ENCODE measurements at places on chromosomes 12 and 14.

DNA sequence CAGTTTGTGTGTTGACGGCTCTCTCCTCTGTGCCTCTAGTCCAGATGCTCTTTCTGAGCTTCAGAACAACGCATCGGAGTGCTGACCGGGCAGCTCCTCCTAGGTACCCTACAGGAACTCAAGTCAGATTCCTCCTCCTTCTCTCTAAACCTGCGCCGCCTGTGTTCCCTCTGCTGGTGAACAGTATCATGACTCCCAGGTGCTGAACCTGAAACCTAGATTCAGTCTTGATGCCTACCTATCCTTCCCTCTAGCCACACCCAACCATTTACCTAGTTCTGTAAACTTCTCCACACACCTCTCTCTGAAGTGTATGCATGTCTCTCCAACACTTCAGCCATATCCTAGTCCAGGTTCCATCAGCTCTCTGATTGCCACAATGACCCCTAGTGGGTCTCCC, 112.7 kb downstream of the EFCAB11 start:
- DNase-seq = no peak

DNA sequence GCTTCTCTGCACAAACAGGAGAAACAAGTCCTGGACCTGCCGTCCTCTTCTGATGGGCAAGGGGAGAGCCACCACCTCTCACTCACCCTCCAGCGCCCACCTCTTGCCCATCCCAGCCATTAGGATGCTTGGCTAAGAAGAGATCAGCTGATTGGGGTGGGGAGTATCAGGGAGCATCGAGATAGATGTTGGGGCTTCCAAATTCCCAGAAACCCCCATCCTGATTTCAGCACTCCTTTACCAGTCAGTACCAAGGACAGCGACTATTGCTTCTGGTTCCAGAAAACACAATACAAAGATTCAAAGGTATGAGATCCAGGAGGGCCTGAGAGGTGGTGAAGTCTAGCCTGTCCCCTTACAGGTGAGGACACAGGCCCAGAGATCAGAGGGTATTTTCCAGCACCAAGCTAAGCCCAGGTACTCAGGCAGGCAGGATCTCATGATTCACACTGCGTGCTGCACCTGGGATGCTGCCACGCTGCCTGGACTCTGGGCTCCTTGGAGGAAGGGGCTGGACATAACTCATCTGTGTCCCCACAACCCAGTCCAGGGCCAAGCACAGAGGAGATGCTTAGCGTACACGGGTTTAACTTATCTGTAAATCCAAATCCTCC, 76.6 kb downstream of the TUNAR start:
- no peak for DNase-seq

DNA sequence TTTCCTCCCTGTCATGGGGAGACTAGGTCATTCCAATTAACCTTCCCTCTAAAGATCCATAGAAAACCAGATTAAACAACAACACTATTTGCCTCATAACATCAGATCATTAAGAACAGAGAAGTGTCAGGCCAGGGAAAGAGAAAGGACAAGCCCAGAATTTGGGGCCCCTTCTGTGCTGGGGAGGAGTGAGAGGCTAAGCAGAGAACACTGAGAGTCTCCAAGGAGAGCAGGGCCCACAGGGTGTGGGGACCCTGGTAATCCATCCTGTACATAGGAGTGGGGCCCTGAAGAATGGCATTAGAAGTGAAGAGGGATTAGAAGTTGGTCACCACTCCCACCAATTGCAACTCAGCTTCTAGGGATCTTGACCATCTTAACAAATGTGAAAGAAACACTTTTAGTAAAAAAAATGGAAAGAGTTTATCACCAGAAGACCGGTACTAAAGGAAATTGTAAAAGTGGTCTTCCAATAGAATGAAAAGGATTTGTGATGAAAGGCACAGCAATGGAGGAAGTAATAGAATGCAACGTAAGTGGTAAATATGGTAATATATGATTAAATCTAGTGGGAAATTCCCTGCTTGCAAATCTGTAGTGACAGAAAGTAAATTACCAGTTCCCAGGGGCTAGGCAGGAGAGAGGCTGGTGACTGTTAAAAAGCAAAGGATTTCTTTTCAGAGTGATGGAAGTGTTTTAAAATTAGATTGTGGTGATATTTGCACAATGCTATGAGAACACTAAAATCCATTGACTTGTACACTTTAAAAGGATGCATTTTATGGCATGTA, 14.0 kb upstream of the TMTC1 start:
- no peak for DNase-seq

- no peak for DNase-seq
These were observed 351.3 kb downstream of the TMEM121 start for GRCh38 chr14:105877645-105878044.

DNA sequence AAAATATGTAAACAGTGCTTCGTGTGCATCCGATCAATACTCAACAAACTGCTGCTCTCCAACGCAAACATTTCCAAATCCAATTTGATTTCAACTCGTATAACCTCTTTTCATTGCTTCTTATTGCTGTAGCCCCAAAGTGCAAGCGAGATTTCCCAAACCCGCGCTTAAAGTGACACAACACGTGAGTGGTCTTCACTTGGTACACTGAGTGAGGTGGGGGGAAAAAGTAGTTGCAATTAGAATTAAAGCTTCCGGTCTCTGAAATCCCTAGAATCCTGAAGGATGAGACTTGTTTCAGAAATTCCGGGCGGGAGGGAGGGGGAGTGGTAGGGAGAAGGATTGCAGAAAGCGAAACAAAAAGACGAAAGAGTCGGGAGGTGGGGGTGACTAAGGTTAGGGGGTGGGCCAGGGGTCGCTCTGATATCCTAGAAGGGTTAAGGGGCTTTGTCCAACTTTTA, 387.5 kb downstream of the BCAT1 start:
- DNase-seq = no peak

- no peak for DNase-seq
These were observed 4.6 kb downstream of the DTX1 start for GRCh38 chr12:113061061-113061694.

GRCh38 chr12:31804185-31804504, 75.3 kb upstream of the AMN1 start:
- DNase-seq = no peak

DNA sequence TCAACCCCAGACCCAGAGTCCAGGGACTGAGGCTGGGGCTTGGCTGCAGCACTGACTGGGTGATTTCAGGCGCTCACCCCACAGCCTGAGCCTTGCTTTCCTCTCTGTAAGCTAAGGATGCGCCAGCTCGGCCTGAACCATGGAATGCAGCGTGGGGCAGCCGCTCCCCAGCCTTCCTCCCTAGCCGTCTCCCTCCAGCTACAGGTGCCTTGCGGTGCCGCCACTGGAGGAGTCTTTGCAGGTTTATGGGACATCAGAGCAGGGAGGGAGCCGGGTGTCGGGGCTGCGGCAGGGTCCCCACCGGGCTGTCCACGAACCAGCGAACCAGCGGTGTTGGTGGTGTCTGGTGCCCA, 19.4 kb downstream of the PPP2R5C start:
- DNase-seq = no peak

GRCh38 chr12:80598004-80598606, 109.3 kb upstream of the MYF6 start:
- DNase-seq = no peak

DNA sequence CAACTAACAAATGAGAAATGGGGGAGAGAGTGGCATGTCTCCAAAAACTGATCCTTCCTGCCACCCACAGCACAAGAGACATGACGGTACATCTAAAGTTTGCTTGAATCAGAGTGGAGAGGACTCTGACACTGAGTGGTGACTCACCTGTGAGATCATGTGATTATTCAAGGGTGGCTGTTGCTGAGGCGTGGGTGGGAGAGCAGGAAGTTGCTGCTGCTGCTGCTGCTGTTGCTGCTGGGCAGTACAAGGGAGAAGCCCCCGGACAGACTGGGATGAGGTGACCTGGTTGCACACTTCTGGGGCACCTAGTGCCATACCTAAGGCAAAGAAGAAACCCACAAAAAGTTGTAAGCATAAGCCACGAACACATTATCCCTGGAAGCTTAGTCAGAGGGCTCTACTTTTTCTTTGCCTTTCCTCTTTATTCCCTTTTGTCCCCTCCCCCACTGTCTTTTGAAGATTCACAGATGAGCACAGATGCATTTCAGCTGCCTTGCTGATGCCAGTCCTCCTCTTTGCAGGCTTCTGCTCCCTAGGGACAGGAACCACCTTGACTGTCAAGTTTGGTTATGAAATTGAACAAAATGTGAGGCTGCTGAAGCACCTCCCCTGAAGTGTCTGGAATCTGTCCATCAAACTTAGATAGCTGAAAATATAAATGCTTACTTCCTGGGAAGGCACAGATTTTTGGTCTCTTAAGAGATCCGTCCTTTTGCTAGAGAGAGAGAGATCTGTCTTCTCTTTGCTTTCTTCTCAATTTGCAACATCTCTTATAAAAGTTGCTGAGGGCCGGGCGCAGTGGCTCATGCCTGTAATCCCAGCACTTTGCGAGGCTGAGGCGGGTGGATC, 29.4 kb upstream of the STAC3 start:
- DNase-seq = peak; percentile 67

- DNase-seq = no peak
These were observed 7.3 kb downstream of the PPP2R5E start for GRCh38 chr14:63535918-63536317.

- peak; percentile 46 for DNase-seq
These were observed 1.0 kb upstream of the ERC1 start for GRCh38 chr12:989751-990660.

- no peak for DNase-seq
These were observed 34.6 kb upstream of the ADGRD1 start for GRCh38 chr12:130919086-130919485.

DNA sequence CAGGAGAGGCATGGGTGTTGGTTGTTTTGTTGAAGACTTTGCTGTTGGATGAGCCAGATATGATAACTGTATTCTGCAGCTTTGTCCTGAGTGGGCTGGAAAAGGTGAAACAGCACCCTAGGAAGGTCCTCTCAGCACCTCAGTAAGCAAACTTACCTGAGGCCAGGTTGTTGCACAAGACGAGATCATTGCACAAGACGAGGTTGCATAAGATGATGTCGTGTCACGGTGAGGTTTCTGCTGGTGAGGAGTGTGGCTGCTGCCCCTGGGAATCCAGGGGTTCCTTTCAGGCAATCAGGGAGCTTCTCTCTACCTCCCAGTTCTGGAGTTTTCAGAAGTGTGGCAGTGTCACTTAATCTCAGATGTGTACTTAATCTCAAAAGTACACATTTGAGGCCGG, 85.6 kb downstream of the GLT1D1 start:
- DNase-seq = no peak

GRCh38 chr14:59919570-59920377, at the start of gene LRRC9:
Gene LRRC9, plus strand, starts transcription at chr14:59920144.
- peak; percentile 51 for DNase-seq

DNA sequence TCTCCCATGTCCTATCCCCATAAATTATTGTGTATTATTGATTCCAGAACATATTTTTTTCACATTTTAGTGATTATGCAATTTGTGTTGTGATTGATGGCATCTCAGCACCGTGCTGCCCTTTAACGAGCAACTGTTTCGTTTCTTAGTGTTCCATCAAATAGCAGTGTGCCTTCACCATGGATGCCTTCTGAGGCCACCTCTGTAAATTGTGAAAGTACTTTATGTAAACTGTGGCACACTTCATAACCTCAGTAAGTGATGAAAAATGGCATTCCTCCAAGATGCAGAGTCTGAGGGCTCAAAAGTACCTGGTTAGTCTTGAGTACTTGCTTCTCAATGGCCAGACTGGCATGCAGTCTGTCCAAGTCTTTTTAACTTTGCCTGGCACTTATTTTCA, 8.2 kb downstream of the CHST11 start:
- no peak for DNase-seq

DNA sequence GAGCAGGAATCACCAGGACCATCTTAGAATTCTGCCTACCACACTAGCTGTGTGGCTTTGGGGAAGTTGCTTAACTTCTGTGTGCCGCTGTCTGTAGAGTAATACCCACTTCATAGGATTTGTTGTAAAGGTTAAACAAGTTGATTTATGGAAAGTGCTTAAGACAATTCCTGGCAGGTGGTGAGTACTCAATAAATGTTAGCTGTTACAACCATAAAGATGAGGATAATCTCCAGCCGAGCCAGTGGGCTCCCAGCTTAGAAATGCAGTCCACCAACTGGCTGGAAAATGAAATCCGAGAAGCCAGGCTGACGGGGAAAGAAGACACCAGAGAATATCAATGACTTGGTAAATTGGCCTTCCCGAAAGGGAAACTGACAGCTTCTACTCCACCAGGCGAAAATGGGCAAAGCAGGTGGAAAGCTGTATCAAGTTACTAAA, 173.5 kb downstream of the CHST11 start:
- no peak for DNase-seq

- no peak for DNase-seq
These were observed 90.8 kb downstream of the SLCO1B1 start for GRCh38 chr12:21221778-21222177.

GRCh38 chr12:59828521-59828920, 232.7 kb downstream of the SLC16A7 start:
- no peak for DNase-seq

GRCh38 chr12:67991158-67991557, 1.9 kb downstream of the IFNG-AS1 start:
- peak; percentile 64 for DNase-seq

- peak; percentile 52 for DNase-seq
These were observed 19.4 kb downstream of the TMEM116 start for GRCh38 chr12:111993292-111994150.

GRCh38 chr14:105537580-105538474, 11.4 kb downstream of the TMEM121 start:
- peak; percentile 73 for DNase-seq

DNA sequence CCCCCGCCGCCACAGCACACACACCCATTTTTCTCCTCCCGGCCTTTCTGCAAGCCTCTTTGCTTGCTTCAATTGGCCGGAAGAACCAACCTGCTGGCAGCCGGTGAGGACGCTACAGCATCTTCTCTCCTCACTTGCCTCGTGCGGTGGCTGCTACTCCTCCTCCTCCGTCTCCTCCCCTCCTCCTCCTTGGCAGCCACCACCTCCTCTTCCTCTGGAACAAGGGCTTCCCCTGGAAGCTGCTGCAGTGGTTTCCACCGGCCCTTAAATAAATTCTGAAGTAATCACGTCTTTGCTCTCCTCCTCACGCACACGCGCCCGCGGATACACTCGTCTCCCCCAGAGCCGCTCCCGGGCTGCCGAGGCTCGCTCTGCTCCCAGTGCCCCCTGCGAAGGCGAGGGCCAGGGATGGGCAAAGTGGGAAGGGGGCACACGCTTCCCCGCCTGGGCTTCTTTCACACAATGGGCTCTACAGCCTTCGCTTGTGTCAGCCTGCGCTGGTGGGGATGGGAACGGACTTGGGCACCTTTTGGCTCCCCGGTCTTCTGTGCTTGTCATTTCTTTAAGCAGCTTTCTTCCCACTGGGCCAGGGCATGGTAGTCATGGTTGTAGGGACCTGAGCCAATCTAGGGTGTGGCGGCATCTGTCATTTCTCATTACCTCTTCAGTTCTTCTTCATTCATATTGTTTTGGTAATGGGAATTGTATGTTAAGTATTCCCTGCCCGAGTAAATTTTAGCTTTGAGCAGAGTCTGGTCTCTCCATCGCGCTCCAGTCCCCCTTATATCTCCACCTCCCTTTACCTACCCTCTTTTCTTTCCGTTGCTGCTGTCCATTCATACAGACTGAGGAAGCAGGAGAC, at the start of gene PPFIA2:
Gene PPFIA2, minus strand, starts transcription at position 161 of the 862 bp plus-strand sequence.
- DNase-seq = peak; percentile 8
